ENCODE measurements at places on chromosomes 1 and 21. TPM values are rescaled to one million over a fixed set of nuclear protein-coding genes. Genes with fewer than 3 reads are reported as not detected.

RPTN gene
- not detected for total RNA-seq

DYNLT4 gene
- total RNA-seq: not detected

CR2 gene
- total RNA-seq: not detected

WLS gene
- total RNA-seq: 18.6 TPM

SLC2A5 gene
- total RNA-seq: not detected

CCDC27 gene
- total RNA-seq: not detected

LCE3E gene
- not detected for total RNA-seq

EFNA4 gene
- total RNA-seq: 4.7 TPM

DNA sequence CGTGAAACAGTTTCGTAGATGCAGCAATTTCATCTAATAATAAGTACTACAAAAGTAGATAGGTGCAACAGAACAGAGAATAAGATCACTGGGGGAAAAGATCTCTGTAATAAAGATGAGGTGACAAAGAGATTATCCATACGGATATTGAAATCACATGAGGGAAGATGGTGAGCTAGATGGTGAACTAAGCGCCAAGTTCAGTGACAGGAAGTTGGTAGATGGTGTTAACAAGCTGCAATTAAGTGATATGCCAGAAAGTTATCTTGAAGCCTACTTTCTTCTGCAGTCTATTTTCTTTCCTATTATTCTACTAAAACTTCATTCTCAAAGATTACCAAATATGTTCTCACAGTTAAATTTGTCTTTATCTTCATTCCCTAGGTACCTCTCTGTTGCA, 7.1 kb downstream of the LRIF1 start:
- H3K27me3 ChIP-seq: no peaks in the 10 kb centered on the region
- DNase-seq: no peak
- no peak overlapping the region for H3K27ac ChIP-seq
- H3K4me1 ChIP-seq: no peaks in the 10 kb centered on the region
- no peak overlapping the region for H3K4me3 ChIP-seq
- H3K36me3 ChIP-seq: peaks cover 33% of the 10 kb centered on the region

- H3K27me3 ChIP-seq: no peaks in the 10 kb centered on the region
- no peak overlapping the region for H3K27ac ChIP-seq
- DNase-seq: no peak
- no peaks in the 10 kb centered on the region for H3K4me1 ChIP-seq
Measured at GRCh38 chr1:101278845-101279244, 42.0 kb downstream of the S1PR1 start.

- no peaks in the 10 kb centered on the region for H3K36me3 ChIP-seq
- no peaks in the 10 kb centered on the region for H3K27me3 ChIP-seq
- no peak for DNase-seq
- no peak overlapping the region for H3K4me3 ChIP-seq
- H3K27ac ChIP-seq: no peak overlapping the region
Measured at GRCh38 chr21:42456457-42456856, 39.6 kb downstream of the RSPH1 start.

DNA sequence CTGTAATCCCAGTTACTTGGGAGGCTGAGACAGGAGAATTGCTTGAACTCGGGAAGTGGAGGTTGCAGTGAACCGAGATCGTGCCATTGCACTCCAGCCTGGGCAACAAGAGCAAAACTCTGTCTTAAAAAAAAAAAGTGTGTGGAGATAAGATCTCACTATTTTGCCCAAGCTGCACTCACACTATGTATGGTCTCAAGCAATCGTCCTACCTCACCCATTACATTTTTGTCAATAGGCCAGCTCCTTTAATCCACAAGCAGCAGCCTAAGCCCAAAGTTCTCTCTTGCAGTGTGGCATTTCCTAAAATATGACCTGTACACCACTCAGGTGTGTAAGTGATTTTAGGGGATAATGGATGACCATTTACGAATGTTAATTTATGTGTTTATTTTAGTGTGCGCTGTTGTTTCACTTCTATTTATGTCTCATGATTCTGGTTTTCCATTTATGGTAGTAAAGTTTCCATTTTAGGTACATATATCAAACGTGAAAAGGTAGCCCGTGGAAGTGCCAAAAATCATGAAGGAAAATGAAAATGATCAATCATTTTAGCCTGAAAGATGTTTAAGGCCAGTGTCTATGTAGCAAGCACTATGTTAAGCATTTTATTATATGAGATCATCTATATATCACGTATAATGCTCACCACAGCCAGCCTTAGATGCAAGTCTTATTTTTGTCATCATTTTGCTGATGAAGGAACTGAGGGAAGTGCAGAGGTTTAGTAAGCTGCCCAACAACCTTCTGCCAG, 5.6 kb downstream of the LCK start:
- no peaks in the 10 kb centered on the region for H3K4me1 ChIP-seq
- H3K27ac ChIP-seq: no peak overlapping the region
- no peak for DNase-seq
- H3K36me3 ChIP-seq: no peaks in the 10 kb centered on the region

- H3K4me1 ChIP-seq: peaks cover 18% of the 10 kb centered on the region
- H3K27me3 ChIP-seq: 0 out of 2 replicates have a peak, but pooled peaks cover 2% of the 10 kb centered on the region
- no peak overlapping the region for H3K27ac ChIP-seq
- H3K36me3 ChIP-seq: no peaks in the 10 kb centered on the region
- H3K4me3 ChIP-seq: no peak overlapping the region
- no peak for DNase-seq
Measured at GRCh38 chr21:37337179-37337578, 29.4 kb upstream of the DYRK1A start.

DNA sequence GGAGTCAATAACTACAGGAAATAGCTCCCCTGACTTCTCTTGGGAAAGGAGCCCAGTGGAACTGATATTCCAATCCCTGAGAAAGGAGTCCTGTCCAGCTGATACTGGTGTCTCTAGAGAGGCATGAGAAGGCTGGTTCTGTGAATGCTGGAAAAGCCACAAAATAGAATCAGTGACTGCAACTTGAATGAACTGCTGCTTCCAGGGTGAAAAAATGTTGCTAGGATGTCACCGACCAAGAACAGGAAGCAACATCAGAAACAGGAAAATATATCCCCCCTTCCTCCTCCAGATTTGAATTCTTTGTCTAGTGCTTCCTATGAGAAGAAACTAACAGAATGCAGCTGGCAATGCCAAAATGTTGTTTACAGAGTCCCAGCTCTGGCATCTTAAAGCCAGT, 269.3 kb upstream of the LYPLAL1 start:
- H3K27me3 ChIP-seq: no peaks in the 10 kb centered on the region
- H3K36me3 ChIP-seq: no peaks in the 10 kb centered on the region
- no peak for DNase-seq
- H3K4me3 ChIP-seq: no peak overlapping the region
- no peak overlapping the region for H3K27ac ChIP-seq

- H3K4me3 ChIP-seq: no peak overlapping the region
- no peak overlapping the region for H3K27ac ChIP-seq
- no peaks in the 10 kb centered on the region for H3K27me3 ChIP-seq
- DNase-seq: no peak
- H3K36me3 ChIP-seq: no peaks in the 10 kb centered on the region
Measured at GRCh38 chr1:70840260-70840953, 207.2 kb downstream of the PTGER3 start.

- H3K36me3 ChIP-seq: peaks cover 7% of the 10 kb centered on the region
- H3K4me3 ChIP-seq: no peak overlapping the region
- H3K27ac ChIP-seq: no peak overlapping the region
- H3K27me3 ChIP-seq: no peaks in the 10 kb centered on the region
- no peaks in the 10 kb centered on the region for H3K4me1 ChIP-seq
Measured at GRCh38 chr1:51247499-51247898, 11.4 kb downstream of the RNF11 start.

DNA sequence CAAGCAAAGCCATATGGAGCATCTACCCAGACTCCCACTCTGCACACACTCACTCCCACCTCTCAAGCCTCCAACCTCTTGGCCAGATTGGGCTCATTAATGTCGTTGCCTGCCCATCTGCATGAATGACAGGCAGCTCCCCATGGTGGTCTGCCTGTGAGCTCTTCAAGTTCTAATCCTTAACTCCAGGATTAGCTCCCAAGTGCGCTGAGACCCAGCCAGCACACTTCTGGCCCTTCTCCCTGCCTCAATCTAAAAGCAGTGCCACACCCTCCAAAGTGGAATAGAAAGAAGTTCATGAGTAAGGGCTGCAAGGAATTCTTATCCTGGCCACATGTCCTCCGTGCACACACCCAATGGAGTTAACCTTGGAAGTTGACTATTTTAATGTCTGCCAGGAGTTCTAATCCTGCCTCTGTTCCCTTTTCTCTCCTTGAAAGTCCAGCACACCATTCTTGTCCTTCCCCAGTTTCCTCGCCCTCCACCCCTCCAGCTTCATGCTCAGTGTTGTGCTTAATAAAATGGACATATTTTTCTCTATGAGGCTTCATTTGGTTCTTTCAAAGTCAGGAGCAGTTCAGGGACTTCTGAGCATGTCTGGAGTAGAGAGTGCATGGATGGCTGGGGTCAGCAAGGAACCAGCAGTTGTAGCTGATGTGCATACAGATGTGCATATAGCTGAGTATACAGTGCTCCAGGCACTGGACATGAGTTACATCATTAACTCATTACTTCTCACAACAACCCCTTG, 30.1 kb downstream of the CAMK1G start:
- no peaks in the 10 kb centered on the region for H3K27me3 ChIP-seq
- no peak overlapping the region for H3K27ac ChIP-seq

DNA sequence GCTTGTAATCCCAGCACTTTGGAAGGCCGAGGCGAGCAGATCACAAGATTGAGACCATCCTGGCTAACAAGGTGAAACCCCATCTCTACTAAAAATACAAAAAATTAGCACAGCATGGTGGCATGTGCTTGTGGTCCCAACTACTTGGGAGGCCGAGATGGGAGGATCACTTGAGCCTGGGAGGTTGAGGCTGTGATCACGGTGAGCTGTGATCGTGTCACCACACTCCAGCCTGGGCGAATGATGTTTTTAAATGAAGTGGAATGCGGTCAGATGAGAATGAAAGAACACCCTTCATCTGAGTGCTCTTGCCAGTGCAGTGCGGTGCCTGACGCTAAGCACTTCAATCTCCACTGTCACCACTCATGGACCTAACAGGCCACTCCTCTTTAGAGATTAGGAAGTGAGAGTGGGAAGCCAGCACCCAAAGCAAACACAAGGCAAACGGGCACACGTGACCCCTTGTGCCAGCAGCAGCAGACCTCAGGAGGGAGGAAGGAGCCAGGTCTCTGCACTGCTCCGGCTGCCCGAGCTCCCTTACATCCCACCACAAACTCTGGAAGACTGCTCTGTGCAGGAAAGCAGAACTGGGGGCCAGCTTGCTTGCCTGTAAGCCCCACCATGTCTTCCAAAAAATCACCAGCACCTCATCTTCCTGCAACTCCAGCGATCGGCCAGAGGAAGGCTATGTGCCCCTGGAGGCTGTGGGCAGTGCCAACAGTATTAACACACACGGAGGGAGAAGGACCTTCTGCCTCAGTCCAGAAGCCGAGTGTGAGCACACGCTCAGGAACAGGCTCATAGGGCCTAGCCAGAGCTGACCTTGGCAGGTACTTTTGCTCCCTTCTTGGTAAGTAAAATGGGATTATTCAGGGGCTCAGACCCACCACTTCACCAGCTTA, 9.7 kb downstream of the CTNNBIP1 start:
- no peaks in the 10 kb centered on the region for H3K36me3 ChIP-seq
- peaks cover 9% of the 10 kb centered on the region for H3K4me1 ChIP-seq
- DNase-seq: no peak
- no peaks in the 10 kb centered on the region for H3K27me3 ChIP-seq
- no peak overlapping the region for H3K4me3 ChIP-seq

- no peak overlapping the region for H3K27ac ChIP-seq
- H3K27me3 ChIP-seq: no peaks in the 10 kb centered on the region
- DNase-seq: no peak
- no peaks in the 10 kb centered on the region for H3K36me3 ChIP-seq
- H3K4me3 ChIP-seq: no peak overlapping the region
Measured at GRCh38 chr1:49225464-49225863, 448.8 kb upstream of the BEND5 start.

GRCh38 chr1:220398238-220398637, 126.0 kb upstream of the RAB3GAP2 start:
- no peak for DNase-seq
- no peak overlapping the region for H3K27ac ChIP-seq
- no peak overlapping the region for H3K4me3 ChIP-seq

- H3K27ac ChIP-seq: no peak overlapping the region
- no peak overlapping the region for H3K4me3 ChIP-seq
- no peak for DNase-seq
- H3K36me3 ChIP-seq: peaks cover 21% of the 10 kb centered on the region
- H3K4me1 ChIP-seq: peaks cover 11% of the 10 kb centered on the region
Measured at GRCh38 chr1:54371942-54372275, 34.3 kb downstream of the SSBP3 start.

GRCh38 chr1:64235910-64236309, 32.5 kb downstream of the UBE2U start:
- H3K4me1 ChIP-seq: no peaks in the 10 kb centered on the region
- no peaks in the 10 kb centered on the region for H3K27me3 ChIP-seq
- no peak overlapping the region for H3K4me3 ChIP-seq
- H3K36me3 ChIP-seq: no peaks in the 10 kb centered on the region

GRCh38 chr1:98201666-98202081, 280.8 kb upstream of the DPYD start:
- no peaks in the 10 kb centered on the region for H3K36me3 ChIP-seq
- H3K4me3 ChIP-seq: no peak overlapping the region
- no peak for DNase-seq
- peaks cover 3% of the 10 kb centered on the region for H3K4me1 ChIP-seq
- H3K27ac ChIP-seq: no peak overlapping the region

GRCh38 chr21:14040386-14040785, 170.4 kb downstream of the LIPI start:
- no peak for DNase-seq
- no peaks in the 10 kb centered on the region for H3K4me1 ChIP-seq
- no peak overlapping the region for H3K4me3 ChIP-seq
- H3K27me3 ChIP-seq: no peaks in the 10 kb centered on the region
- H3K36me3 ChIP-seq: no peaks in the 10 kb centered on the region

- H3K27me3 ChIP-seq: no peaks in the 10 kb centered on the region
- H3K4me1 ChIP-seq: no peaks in the 10 kb centered on the region
- no peak for DNase-seq
- no peak overlapping the region for H3K27ac ChIP-seq
- no peaks in the 10 kb centered on the region for H3K36me3 ChIP-seq
Measured at GRCh38 chr1:153849487-153850185, 73.1 kb downstream of the GATAD2B start.

DNA sequence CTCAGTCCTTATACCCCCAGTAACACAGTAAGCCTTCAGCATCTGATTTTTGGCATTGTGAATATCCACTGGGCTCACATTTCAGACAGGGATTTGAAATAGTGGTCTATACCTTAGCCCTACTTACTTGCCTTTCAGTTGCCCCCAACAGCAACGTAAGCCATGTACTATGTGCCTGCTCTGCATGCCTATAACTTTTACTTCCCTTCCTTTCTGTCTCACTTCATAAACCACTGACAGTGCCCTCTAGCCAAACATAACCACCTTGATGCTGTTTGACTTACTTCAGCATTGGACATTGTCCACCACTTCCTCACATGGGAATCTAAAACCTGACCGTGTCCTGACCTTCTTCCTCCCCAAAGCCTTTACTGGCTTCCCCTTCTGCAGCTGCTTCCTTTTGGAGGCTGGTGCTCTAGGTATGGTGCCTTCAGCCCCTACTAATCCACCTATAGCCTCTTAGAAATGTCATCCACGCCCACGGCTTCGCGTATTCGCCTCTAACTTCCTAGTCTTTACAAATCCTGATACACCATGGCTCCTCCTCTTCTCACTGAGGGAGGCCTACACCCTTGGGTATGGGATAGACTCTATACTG, 3.6 kb upstream of the ZNF672 start:
- H3K4me3 ChIP-seq: no peak overlapping the region
- H3K27ac ChIP-seq: no peak overlapping the region
- DNase-seq: no peak
- peaks cover 7% of the 10 kb centered on the region for H3K36me3 ChIP-seq
- no peaks in the 10 kb centered on the region for H3K27me3 ChIP-seq

GRCh38 chr1:162908236-162908635, 47.3 kb upstream of the CCDC190 start:
- peaks cover 36% of the 10 kb centered on the region for H3K4me1 ChIP-seq
- H3K4me3 ChIP-seq: no peak overlapping the region

Data from SJSA1 (cell line).